Stimulated activated CD8-positive, alpha-beta memory T cell treated with anti-CD3 and anti-CD28 coated beads, Interleukin-15, amount 100 ng/mL, for 48 hours (primary cell): ENCODE measurements at places on chromosomes 11 and 22.

- peak; percentile 54 for DNase-seq
These were observed at the start of gene HSPA8 for GRCh38 chr11:123061403-123062157. Gene HSPA8 (minus strand): TSS chr11:123062136. CDS start chr11:123061324, 812 bp downstream.

GRCh38 chr11:47661245-47661644 lies 18.9 kb upstream of the MTCH2 start:
- no peak for DNase-seq

DNA sequence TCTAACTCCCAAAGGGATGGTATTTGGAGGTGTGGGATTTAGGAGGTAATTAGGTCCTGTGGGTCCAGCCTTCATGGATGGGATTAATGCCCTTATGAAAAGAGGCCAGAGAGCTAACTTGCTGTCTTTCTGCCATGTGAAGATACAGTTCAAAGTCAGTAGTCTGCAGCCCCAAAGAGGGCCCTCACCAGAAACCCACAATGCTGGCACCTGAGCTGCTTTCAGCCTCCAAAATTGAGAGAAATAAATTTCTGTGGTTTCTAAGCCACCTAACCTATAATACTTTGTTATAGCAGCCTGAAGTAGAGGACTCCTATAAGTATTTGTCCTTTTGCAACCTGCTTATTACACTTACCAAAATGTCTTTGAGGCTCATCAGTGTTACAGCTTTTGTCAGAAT lies 16.2 kb downstream of the ATM start:
- no peak for DNase-seq

DNA sequence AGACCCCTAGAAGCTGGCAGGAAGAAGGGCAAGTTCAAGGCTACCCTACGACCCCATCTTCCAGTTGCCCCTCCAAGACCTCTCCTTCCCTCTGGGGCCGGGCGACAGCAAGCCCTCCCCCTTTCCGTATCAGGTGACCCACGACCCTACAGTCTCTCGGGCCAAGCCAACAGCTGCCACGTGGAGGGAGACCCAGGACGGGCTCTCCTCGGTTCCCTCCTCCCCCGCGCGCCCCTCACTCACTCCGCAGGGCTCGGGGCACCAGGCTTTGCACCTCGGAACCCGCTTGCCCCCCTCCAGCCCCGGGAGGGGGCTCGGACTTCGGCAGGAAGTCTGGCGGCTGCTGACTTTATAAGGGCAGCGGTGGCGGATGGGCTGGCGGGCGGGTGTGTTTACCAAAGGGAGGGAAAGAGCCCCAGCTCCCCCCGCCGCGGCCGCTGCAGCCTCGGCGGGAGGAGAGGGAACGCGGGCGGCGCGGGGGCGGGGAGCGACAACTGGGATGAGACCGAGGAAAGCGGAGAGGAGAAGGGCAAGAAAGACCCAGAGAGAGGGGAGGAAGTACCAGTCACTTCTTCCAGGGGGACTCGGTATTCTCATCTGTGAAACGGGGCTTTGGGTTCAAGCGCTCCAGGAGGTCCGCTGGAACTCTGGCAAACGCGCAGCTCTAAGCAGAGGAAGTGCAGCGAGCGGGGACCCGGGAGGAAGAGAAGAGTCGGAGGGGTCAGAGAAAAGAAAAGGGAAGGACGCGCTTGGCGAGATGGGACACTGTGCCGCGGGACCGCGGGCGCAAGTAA lies 767 bp downstream of the SLC43A1 start:
- DNase-seq: peak; percentile 38

DNA sequence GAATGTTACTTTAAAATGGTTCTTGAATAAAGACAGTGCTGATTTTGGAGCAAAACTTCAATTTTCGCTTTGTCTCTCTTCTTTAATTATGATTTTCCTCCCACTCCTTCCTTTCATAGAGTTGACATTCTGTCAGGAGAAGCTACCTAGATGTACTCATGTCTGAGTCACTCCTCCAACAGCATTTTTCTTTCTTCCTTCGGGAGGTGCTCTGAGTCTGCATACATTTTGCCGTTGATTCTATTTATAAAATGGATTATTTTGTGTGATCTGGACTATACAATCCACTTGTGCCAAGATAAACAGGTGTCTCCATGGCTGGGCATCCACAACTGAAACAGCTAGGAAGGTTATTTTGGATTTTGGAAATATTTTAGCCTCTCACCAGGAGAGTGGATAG lies 588.3 kb upstream of the ANO5 start:
- no peak for DNase-seq

- DNase-seq: no peak
These were observed 48.8 kb upstream of the TOP3B start for GRCh38 chr22:22031183-22031945.

GRCh38 chr11:58763120-58763490 lies 31.4 kb upstream of the GLYAT start:
- DNase-seq: no peak

- no peak for DNase-seq
These were observed 111.1 kb downstream of the TP53I11 start for GRCh38 chr11:44839458-44840084.

DNA sequence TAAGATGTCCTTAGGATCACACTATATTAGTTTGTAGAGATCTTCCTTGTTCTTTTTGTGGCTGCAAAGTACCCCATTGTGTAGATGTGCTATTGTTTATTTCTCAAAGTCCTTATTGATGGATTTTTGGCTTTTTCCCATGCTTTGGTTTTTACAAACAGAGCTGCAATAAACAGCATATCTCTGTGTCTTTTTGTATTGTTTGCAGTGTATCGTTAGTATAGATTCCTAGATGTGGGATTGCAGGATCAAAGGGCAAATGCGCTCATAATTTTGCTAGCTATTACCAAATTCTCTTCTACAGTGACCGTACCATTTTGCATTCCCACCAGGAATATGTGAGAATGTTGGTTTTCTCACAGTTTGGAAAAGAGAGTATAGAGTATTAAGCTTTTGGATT lies 27.5 kb upstream of the FTH1 start:
- no peak for DNase-seq

DNA sequence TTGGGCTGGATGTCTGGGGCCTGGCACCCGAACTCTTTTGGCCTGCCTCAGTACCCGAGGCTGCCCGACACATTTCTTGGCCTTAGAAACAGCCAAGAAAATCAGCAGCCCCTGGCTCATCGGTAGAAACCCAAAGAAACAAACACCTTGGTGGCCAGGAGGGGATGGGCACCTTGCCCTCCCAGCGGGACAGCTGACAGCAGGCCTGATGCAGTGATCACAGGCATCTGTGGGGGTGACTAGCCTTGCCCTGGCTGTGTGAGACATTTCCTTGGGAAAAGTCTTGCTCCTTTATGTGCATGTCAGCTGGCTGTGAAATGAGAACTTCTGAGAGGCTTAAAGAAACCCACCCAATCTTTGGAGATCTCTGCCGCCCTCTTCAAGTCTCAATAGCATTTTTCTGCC lies 60.9 kb downstream of the SMIM38 start:
- DNase-seq: no peak

DNA sequence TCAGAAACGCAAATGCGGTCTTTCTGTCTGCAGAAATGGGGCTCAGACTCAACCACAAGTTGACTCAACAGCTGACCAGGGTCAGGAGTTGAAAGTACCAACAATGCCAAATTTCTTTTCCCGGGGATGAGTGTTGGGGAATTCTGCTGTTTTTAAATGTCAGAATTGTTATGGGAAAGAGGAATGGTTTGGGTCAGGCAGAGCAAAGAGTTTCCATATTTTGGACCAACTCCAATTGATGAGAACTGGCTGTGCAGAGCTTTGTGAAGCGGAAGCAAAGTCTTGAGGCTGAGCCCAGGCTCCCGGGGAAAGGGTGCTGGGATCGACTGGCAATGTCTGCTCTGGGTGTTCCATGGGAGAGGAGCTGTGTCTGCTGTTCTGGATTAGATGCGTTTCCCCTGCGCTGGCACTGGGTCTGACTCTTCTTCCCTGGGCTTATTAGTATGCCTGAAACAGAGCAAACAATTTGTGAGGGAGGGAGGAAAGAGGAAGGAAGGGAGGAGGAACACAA lies 36.2 kb downstream of the TXN2 start:
- no peak for DNase-seq

- DNase-seq: no peak
These were observed 9.4 kb downstream of the LHFPL7 start for GRCh38 chr22:24937114-24937513.
